ENCODE measurements at places on chromosomes 5 and 9. TPM values are rescaled to one million over a fixed set of nuclear protein-coding genes. Genes with fewer than 3 reads are reported as not detected.

The C9 gene
- total RNA-seq, result not detected

The CKS2 gene
- total RNA-seq, result 335 TPM

The PFN3 gene
- not detected for total RNA-seq

The SUSD3 gene
- total RNA-seq, result 0.40 TPM

The SEMA6A gene
- not detected for total RNA-seq

The PTGR1 gene
- total RNA-seq, result 66.2 TPM

The HTR1A gene
- not detected for total RNA-seq

The INSL6 gene
- total RNA-seq, result not detected

The DAB2IP gene
- total RNA-seq, result 6.8 TPM
